ENCODE measurements at places on chromosomes 1 and 21. TPM values are rescaled to one million over a fixed set of nuclear protein-coding genes. Genes with fewer than 3 reads are reported as not detected.

DNA sequence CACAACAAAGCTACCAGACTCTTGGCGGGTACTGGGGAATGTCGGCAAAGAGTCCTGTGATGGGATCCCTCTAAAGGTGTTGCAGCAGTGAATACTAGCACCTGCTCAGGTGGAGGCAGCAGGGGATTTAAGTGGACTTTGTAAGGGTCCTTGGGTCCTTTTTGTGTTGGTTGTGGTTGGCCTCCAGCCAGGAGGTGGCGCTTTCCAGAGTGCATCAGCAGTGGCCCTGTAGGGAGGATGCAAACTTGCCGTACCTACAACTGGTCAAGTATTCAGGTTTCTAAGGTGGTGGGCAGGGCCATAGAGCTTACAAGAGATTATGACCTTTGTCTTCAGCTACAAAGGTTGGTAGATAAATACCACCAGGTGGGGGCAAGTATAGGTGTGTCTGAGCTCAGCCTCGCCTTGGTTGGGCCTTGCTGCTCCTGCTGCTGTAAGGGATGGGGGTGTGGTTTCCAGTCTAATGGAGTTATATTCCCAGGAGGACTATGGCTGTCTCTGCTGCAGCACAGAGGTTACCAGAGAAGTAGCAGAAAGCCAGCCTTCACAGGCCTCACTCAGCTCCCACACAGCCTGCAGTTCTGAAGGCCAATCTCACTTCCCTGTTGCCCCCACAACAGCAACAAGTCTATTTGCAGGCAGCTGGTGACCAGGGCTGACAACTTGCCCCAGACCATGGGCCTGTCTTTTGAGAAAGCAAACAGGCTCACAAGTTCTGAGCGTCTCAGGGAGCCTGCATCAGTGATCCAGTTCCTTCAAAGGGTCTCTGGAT is 7.3 kb downstream of the OR2M5 start:
- DNase-seq = no peak

DNA sequence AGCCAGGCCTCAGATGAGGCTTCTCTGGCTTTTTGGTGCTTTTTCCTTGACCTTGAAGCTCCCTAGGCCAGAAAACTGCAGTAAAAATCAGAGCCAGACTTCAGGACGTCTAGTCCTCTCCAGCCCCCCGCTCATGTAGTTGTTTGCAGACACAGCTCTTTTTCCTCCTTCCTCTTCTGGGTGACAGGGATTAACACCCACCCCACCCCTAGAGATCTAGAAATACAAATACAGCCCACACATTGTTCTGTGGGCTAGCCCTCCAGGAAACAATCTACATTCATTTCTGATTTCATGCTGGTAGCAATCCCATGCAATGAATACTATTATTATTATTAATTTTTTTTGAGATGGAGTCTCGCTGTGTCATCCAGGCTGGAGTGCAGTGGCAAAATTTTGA is 9.9 kb upstream of the CLSTN1 start:
- no peak for DNase-seq

GRCh38 chr1:61156576-61157467 is 74.5 kb downstream of the NFIA start:
- DNase-seq = no peak

Gene SHISA4
- total RNA-seq = 18.3 TPM

Gene HORMAD1
- total RNA-seq = not detected

Gene RAB7B
- total RNA-seq = 25.8 TPM
